ENCODE measurements at places on chromosomes 2 and 18.

DNA sequence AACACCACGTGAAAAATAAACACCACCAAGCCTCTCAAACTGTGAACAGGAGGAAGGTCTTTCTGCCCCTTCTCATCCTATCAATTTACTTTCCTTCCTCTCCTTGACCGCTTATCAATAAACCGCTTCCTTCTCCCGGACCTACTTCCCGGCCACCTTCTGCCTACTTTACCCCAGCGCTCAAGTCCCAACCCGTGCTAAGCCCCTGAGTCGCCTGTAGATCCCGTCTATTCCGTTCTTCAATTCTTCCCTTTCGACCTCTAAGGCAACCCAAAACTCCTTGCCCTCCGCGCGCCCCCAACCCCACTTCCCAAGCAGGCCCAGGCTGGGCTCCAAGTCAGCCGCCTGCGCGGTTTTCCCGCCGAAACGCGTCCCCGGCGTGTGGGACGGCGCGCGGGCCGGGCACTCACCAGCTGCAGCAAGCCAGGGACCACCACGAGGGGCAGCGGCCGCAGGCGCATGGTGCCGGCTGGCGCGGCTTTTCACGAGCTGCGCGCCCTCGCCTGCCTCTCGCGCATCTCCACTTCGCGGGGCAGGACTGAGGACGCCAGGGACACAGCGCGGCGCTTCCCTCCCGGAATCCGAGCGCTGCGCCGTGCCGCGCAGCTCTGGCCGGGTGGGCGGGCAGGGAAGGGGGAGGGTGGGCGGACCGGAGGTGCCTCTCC is at the start of gene NXPH2:
Gene NXPH2, minus strand, starts transcription at position 610 of the 665 bp plus-strand sequence. Its CDS starts 149 bp downstream, at position 461.
- no peak for DNase-seq

DNA sequence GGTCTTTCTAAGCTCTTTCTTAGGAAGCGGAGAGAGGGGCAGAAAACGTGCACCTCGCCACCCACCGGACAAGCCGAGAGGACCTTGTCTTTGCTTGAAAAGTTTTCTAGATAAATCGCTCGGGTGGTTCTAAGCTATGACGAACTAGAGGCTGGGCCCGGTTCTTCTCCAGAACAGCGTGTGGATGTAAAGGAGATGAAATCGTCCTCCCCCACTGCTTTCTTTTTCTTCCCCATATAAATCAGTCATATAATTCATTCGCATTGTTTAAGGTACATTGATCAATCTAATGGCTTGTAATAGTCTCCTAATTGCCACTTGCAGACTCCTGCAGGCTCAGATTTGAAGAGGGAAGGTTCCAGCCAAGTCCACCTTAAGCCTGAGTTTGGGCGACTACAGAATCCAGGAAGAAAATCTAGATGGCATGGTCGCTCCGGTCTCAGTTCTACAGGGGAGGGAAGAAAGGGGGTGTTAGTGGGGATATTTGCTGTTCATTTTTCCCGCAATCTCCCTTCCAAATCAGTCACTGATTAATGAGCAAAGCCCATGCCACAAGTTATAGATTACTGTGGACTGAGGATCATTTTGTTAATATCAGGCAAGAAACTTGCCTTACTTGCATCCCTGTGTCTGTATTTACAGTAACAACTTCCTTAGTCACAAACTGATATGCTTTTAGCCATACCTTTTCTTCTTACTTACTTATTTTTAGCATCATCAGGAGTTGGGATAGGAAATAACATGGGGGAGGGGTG is 5.6 kb upstream of the SP9 start:
- DNase-seq = no peak

GRCh38 chr18:44393406-44393805 is 287.3 kb upstream of the SETBP1 start:
- DNase-seq = no peak

DNA sequence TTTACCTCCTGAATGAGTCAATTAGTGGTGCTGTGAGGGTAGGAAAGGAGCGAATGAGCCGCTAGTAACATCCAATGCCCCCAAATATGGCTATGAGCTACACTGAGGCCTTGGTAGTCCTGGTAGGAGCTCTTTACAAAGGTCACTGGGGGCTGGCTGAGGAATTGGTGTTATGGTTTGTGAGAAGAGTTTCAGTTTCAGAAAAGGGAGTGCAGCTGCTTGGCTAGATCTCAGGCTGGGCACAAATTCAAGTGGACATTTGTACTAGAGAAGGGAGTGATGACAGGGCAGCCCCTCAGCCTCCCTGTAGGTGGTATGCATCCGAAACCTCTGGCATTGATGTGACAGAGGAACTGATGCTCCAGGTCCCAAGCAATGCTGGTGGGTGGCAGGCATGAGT is 13.9 kb upstream of the PAIP2B start:
- no peak for DNase-seq

- no peak for DNase-seq
Measured at GRCh38 chr2:53475321-53475720, 292.3 kb upstream of the CHAC2 start.

GRCh38 chr2:46421361-46421760 is 58.0 kb upstream of the TMEM247 start:
- no peak for DNase-seq

DNA sequence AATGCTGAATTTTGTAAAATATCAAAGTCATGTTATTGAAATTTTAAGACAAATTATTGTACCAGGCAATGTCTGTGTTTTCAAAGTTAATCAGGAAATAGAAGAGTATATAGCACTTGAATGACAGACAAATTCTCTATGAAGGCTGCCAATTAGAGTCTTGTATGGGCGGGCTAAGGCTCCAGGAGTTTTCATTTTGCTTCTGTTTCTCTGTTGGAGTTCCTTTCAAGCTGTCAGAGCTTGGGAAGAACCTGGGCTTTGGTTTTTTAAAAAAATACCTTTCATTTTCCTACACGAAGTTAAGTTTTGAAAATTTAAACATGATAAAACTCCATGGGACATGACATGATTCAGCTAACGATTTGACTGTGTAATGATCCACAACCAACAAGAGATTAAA is 339.0 kb upstream of the KCNH7 start:
- DNase-seq = no peak

DNA sequence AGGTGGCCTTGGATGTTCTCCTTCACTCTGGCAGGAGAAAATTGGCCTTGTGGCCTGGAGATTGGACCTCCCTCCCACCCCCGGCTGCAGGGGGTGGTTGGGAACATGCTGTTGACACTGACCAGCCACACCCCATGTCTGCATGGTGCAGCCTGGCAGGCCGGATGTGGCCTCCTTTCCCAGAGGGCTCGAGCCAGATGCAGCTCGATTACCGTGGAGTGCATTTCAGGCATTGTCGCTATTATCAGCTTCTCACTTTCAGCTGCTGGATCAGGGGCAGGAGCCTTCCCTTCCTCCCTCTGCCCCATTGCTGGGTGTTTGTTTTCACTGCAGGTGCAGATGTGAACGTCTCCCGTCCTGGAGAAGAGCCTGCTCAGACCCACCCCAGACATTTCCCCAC is 211.0 kb upstream of the SIX2 start:
- DNase-seq = no peak

DNA sequence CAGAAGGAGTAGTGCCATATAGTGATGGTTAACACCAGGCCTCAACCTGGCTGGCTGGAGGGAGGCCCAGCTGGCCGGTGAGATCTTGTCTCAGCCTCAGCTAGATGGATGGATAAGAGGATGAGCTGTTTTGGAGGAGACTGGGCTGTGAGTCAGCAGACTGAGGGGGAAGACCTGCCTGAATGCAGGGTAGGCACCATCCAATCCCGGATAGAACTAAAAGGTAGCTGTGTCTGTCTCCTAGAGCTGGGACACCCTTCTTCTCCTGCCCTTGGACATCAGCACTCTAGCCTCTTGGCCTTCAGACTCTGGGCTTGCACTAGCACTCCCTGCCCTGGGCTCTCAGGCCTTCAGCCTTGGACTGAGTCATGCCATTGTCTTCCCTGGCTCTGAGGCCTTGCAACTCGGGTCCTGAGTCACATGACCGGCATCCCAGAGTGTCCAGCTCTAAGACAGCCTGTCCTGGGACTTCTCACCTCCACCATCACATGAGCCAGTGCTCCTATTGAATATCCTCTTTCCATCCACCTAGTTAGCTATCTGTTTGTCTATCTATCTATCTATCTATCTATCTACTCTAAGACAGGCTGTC is 131.3 kb downstream of the TPO start:
- DNase-seq = no peak

GRCh38 chr2:120229341-120229740 is 6.1 kb upstream of the TMEM185B start:
- DNase-seq = no peak

DNA sequence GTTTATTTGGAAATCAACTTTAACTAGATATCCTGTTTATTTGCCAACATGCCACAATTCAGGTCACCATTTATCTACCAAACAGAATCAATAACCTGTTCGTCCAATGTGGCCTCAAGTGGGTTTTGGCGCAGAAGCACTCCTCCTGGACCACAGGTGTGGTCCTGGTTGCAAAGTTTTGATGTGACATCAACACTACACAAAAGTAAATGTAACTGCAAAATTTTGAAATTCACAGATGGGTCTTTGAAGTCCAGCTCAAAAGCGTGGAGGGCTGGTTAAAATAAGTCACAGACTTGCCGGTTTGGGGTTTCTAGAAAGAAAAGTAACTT is 474 bp upstream of the GCA start:
- no peak for DNase-seq

GRCh38 chr18:22210311-22210754 is 40.9 kb downstream of the GATA6 start:
- DNase-seq = no peak

Measured in stimulated activated CD4-positive, alpha-beta T cell treated with anti-CD3 and anti-CD28 coated beads, Interleukin-1b, Interleukin-23, amount 100 ng/mL, for 1 hour (primary cell).